ENCODE measurements at places on chromosomes 12 and 14. TPM values are rescaled to one million over a fixed set of nuclear protein-coding genes. Genes with fewer than 3 reads are reported as not detected.

LRRC43 gene
- polyA plus RNA-seq: not detected

JAG2 gene
- polyA plus RNA-seq: 20.4 TPM

CLMN gene
- 2.9 TPM for polyA plus RNA-seq

KRT78 gene
- polyA plus RNA-seq: not detected

TOMM20L gene
- not detected for polyA plus RNA-seq

TTC7B gene
- 21.0 TPM for polyA plus RNA-seq

ERP27 gene
- not detected for polyA plus RNA-seq

TRIP11 gene
- polyA plus RNA-seq: 7.8 TPM

ASCL4 gene
- not detected for polyA plus RNA-seq

Data from A549 (cell line).